ENCODE measurements at places on chromosomes 16 and 17.

- DNase-seq: no peak
Measured at GRCh38 chr17:2044263-2044894, 2.6 kb downstream of the OVCA2 start.

DNA sequence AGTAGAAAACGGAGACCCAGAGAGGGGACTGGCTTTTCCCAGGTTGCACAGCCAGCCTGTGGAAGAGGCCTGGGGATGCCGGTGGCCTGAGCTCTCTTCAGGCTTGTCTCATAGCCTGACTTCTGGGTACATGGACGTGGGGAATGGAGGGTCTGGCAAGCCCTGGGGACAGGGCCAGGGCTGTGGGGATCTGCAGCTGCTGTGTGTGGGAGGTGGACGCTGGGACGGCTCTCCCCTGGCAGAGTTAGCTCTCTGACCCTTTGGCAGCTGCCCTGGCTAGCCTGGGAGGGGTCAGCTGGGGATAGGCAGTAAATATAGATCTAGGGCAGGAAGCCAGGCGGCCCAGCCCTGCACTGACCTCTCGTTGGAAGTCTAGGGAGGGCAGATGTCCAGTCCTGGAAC, 20.5 kb downstream of the SLC4A1 start:
- DNase-seq: no peak

- no peak for DNase-seq
Measured at GRCh38 chr17:49946208-49946607, 22.8 kb upstream of the DLX4 start.

GRCh38 chr17:7380321-7380720, 568 bp upstream of the TNK1 start:
- no peak for DNase-seq

GRCh38 chr16:19710191-19710908, 7.7 kb downstream of the KNOP1 start:
- DNase-seq: no peak
